PC-3 (cell line): ENCODE measurements at places on chromosomes 3 and 15. TPM values are rescaled to one million over a fixed set of nuclear protein-coding genes. Genes with fewer than 3 reads are reported as not detected.
A peak's percentile ranks its signal among the peaks of the same experiment; 100 is the strongest.

Gene GXYLT2
- total RNA-seq: 12.6 and 13.3 TPM in 2 replicates

Gene OIP5
- total RNA-seq: 26.6 and 40.3 TPM in 2 replicates

Gene TMEM212
- not detected in 2 replicates for total RNA-seq

DNA sequence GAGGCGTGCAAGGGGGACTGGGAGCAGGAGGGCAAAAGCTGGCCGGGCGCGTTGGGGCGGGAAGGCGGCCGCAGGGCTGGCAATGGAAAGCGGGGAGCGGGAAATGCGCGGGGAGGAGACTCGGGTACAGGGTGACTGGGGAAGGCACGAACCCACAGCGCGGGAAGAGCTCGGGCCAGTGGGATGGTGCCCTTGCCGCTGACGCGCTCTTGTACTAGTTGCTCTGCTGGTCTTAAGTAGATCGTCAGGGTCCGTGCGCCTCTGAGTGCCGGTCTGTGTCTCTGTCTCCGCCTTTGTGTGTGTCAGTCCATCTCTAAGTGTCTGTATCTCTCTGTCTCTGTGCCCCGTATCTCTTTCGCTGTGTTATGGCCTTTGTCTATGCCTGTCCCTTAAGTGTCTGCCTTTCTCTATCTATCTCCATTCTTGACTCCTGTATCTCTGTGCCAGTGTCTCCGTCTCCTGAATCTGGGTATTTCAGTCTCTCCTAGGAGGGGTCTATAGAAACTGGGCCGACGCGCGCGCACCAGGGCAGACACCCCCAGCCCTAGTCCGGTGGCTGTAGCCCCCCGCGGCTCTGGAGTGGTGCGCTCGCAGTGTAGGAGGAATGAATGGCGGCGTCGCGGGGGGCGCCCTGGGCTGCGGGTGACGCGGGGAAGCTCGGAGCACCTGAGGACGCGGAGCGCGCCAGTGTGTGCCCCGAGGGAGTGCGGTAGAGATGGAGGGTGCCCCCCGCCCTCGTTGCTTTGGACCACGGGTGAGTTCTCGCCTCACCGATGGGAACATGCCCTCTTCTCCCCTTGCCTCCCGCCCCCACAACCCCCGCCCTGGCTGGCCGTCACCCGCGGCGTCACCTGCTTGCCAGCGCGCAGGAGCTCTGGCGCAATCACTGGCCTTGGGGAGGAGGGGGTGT is 756 bp upstream of the CAMK2N2 start:
- DNase-seq: peak; percentile 21

DNA sequence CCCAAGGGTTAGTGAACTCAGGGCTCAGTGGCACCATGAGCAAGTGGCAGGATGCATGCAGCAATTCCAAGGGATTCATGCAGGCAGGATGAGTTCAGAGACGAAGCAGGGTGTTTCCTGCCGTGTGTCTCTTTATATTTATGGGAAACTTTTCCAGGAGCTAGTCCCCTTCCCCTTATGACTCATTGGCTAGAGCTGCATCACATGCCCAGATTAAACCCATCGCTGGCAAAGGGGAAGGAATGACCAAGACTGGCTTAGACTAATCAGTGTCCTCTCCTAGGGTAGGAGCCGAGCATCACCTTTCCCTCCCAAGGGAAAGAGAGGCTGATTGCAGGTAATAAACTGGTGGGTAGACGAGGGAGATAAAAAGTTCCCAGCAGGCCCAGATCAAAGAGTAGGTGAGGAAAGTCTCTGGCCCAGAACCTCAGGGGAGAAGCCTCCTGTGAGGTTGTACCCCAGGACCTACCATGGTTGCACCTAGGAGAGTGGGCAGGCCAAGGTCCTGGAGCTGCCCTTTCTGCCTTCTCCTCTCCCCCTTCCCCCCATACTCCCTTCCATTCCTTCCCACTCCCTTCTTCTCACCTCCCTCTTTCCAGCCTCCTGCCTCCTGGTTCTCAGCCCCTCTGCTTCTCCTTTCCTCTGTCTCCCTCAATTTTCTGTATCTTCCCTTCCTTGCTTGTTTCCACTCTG is 67.8 kb upstream of the ITGA11 start:
- DNase-seq: peak; percentile 4

- no peak for DNase-seq
Observed at GRCh38 chr3:114839476-114839875, 307.6 kb downstream of the ZBTB20 start.
